ENCODE measurements at places on chromosomes 4 and X.
A peak's percentile ranks its signal among the peaks of the same experiment; 100 is the strongest.

GRCh38 chr4:9979101-9979701 lies 42.1 kb downstream of the SLC2A9 start:
- no peak for DNase-seq

- DNase-seq, result peak; percentile 4
Observed at GRCh38 chrX:21529771-21530170, 128.4 kb downstream of the KLHL34 start.

GRCh38 chr4:184978211-184978610 lies 40.1 kb upstream of the HELT start:
- DNase-seq, result no peak

- DNase-seq, result no peak
Observed at GRCh38 chr4:92279296-92279695, 24.5 kb upstream of the GRID2 start.

- DNase-seq, result no peak
Observed at GRCh38 chrX:40366661-40367060, 214.1 kb upstream of the ATP6AP2 start.

- no peak for DNase-seq
Observed at GRCh38 chr4:106806158-106806797, 229.8 kb downstream of the DKK2 start.

All from HS-5 (cell line).